ENCODE measurements at places on chromosomes 11 and 22.

GRCh38 chr11:106276126-106276525 is 198.7 kb downstream of the AASDHPPT start:
- DNase-seq, result no peak
- H3K36me3 ChIP-seq, result no peaks in the 10 kb centered on the region
- H3K27ac ChIP-seq, result no peak overlapping the region
- no peak overlapping the region for H3K4me3 ChIP-seq

DNA sequence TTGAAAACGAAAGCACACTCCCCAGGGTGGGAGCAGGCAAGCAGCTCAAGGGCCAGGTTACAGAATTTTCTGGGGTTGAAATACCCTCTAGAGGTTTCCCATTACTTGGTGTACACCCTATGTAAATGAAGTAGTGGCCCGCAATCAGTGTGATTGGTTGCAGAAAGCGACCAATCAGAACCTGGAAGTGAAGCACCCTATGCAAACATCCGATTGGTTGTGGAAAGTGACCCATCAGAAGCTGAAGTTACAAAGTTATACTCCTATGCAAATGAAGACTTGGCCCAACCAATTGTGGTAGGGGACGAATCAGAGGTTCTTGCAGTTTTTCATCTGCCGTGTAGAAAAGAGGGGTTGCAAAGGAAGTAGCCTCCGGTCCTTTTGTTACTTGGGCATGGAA is 19.2 kb downstream of the PRR5 start:
- H3K4me3 ChIP-seq, result no peak overlapping the region
- no peak overlapping the region for H3K27ac ChIP-seq
- no peak for DNase-seq
- no peaks in the 10 kb centered on the region for H3K27me3 ChIP-seq

DNA sequence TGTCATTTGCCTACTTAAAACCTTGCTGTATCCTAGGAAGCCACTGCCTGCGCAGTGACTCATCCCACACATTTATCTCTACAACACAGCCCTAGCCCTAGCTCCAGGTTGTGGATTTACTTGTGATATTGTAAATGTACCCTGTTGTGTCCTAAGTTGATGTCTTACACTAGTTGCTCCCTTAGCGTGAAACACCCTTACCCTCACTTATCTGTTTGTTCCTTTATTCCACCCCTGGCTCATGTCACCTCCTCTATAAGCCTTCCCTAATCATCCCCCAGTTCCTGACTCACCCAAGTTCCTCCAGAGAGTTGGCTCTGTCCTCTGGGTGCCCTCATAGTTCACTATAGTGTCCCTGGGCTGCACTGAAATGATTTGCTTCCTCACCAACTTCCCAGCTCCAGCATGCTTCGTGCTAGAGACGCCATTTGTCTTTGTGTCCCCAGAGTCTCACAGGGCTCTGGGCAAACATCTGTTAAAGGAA is 431.8 kb upstream of the FAT3 start:
- DNase-seq, result no peak
- no peak overlapping the region for H3K27ac ChIP-seq
- H3K27me3 ChIP-seq, result no peaks in the 10 kb centered on the region

DNA sequence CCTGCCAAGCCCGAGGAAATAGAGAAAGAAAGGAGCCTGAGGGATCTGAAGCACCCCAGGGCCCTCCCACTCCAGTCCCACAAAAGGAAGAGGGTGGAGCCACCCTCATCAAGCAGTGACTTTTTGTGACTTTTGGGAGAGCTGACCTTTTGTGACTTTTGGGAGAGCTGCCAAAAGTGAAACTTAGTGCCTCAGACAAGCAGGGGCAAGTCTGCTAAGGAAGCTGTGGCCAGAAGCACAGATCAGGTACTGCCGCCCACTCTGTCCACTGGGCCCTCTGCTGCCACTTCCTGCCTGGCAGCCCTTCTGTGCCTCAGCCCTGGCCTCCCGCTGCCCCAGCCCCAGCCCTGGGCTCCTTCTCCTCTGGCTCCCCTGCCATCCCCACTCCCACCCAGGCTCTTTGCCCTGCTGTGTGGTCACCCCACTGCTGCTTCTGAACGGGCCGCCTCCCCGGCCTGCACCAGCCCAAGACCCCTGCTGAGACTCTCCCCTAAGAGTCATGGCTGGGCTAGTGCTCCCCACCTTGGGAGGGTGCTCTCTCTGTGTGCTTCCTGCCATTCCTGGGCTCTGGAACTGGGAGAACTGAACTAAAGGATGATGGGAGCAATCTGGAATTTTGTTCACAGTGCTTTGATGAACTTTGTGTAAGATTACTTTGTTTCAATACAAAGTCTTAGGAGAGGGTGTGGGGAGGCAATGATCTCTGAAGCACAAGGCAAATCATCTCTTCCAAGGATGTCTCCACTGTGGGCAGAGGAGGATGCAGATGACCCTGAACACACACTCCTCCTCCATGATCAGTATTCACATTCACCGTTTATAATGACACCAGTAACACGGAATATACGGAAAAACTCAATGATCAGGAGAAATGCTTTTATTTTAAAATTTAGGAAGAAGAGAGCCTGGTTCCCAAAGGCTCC is at the start of gene APOBEC3H:
TSS of gene APOBEC3H (plus strand) at position 147 of the 923 bp plus-strand sequence. CDS start 3,035 bp downstream, outside the sequence.
- no peaks in the 10 kb centered on the region for H3K4me1 ChIP-seq
- H3K4me3 ChIP-seq, result no peak within 1 kb of the TSS
- H3K27me3 ChIP-seq, result no peaks in the 10 kb centered on the region
- no peak for DNase-seq
- H3K36me3 ChIP-seq, result no peaks in the 10 kb centered on the region

DNA sequence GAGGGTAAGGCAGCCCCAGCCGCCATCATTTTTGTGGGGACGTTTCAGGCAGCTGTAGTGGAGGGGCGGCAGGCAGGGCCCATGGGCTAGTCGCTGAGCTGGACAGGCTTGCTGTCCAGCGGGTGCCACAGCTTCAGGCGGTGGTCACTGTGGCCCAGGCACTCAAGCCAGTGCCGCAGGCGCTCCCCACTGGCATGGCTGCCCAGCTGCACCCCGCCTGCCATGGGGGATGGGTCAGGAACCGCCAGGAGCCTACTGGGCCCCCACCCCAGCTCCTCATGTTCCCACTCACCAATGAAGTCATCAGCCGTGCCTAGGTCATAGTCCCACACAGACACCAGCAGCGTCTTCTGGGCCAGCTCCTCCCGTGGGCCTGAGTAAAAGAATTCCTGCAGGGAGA is 6.0 kb downstream of the NDUFV1 start:
- H3K36me3 ChIP-seq, result peaks cover 42% of the 10 kb centered on the region
- H3K27ac ChIP-seq, result no peak overlapping the region
- peaks cover 4% of the 10 kb centered on the region for H3K4me1 ChIP-seq

Measured in SK-N-SH (cell line).